Right forelimb (tissue), 1 donor: ENCODE measurements at places on chromosomes 2 and 18.
A peak's percentile ranks its signal among the peaks of the same experiment; 100 is the strongest.

- no peak for DNase-seq
These were observed 221.9 kb downstream of the TSN start for GRCh38 chr2:121977326-121977725.

- DNase-seq, result no peak
These were observed 55.2 kb downstream of the TNP1 start for GRCh38 chr2:216804357-216805350.

- DNase-seq, result peak; percentile 78
These were observed 48.1 kb upstream of the ARL4C start for GRCh38 chr2:234544659-234545611.

GRCh38 chr2:43370705-43371104 lies 144.3 kb upstream of the ZFP36L2 start:
- DNase-seq, result no peak

- no peak for DNase-seq
These were observed 1.8 kb downstream of the REL start for GRCh38 chr2:60882971-60883753.
